ENCODE measurements at places on chromosomes 7 and 10.

- DNase-seq: no peak
These were observed 25.8 kb upstream of the EEPD1 start for GRCh38 chr7:36127075-36127740.

- no peak for DNase-seq
These were observed 29.6 kb downstream of the MINDY4 start for GRCh38 chr7:30800785-30801252.

DNA sequence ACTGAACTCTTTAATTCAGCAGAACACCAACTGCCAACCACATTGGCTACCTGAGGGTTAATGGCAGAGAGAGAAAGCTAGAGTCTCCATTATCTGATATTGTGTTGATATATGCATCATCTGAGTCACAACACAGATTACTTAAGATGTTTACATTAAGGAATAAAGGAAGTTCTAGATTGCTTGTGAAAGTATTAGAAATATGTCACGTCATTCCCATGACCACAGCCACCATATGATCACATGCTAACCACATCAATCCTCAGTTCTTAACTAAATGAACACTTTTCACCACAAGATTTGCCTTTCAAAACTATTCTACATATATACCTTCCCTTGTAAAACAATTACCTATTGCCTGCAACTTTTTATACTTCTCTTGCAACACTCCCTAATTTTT is 337.9 kb downstream of the FGFR2 start:
- DNase-seq: no peak

- DNase-seq: no peak
These were observed at the start of gene PDGFA for GRCh38 chr7:519484-520390. PDGFA (minus strand) TSS chr7:519846; CDS start chr7:519001, 845 bp downstream.

- DNase-seq: no peak
These were observed 64.6 kb downstream of the ALOX5 start for GRCh38 chr10:45438466-45439090.

- DNase-seq: no peak
These were observed 172.3 kb downstream of the CACNB2 start for GRCh38 chr10:18312374-18313139.

GRCh38 chr7:117848941-117849340 is 24.3 kb downstream of the CTTNBP2 start:
- no peak for DNase-seq

DNA sequence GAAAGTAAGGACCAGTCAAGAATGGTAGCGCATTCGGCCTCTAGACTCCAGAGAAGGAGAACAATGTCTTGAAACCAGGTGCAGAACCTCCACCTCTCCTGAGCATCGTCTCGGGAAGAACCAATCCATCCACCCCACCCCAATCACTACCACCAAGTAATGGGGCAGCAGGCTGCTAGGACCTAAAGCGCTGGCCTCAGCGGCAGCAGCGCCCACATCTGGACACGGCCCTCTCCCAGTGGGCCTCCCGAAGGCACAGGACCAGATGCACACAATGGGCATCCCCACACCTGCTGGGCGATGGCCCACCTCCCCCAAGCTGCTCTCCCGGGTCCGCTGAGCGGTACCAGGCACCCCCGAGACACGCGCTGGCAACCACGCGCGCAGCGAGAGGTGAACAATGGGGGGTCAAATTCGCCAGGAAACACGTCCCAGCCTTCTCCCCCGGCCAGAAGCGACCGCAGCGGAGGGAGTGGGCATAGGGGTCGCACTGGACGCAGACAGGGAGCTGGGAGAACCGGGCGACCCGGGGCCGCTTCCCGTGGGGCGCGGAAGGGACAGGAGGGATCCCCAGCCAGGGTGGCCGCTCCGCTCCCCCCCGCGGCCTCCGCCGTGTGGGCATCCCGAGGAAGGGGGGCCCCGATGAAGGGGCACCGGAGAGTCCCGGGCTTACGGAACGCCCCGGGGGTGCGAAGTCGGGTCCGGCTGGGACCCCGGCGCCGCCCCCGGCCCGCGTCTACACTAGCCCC is 506 bp downstream of the CTTNBP2 start:
- DNase-seq: no peak

GRCh38 chr10:14779001-14779651 is 4.4 kb upstream of the FAM107B start:
- DNase-seq: no peak

GRCh38 chr7:157043745-157044144 is 33.3 kb upstream of the MNX1 start:
- DNase-seq: no peak

- no peak for DNase-seq
These were observed 107.2 kb upstream of the TCF7L2 start for GRCh38 chr10:112842832-112843360.

GRCh38 chr10:121268363-121268762 is 329.9 kb downstream of the FGFR2 start:
- DNase-seq: no peak

DNA sequence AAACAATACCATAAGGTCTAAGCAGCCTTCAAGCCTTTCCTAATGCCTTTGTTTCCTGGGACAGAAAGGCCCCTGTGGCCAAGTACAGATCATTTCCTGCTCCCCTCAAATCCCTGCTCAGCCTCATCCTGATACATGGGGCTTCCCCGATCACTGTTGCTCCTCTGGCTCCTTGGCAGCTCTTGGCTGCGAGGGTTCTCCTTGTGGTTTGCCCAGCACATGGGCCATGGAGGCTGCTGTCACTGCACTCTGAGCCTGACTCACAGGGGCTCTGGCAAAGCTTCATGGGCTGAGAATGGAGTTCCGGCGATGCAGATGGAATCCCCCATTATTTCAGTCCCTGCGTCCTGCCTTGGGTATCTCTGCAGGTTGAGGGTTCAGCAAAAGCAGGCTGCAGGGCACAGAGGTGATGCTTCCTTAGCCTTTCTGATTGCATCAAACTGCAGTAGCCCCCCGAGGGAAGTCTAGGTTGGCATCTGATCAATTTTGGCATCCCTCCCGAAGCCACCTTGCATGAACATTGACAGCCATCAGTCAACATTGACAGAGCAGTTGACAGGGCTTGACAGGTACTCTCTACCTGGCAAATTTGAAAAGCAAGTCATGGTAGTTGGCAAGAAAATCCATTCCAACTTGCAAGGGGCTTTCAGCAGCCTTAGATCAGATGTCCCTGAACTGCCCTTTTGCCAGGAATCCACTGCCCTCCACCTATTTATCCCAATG is 168.6 kb downstream of the GFRA1 start:
- DNase-seq: no peak

GRCh38 chr7:73908123-73908611 is 47.2 kb downstream of the TMEM270 start:
- DNase-seq: no peak

DNA sequence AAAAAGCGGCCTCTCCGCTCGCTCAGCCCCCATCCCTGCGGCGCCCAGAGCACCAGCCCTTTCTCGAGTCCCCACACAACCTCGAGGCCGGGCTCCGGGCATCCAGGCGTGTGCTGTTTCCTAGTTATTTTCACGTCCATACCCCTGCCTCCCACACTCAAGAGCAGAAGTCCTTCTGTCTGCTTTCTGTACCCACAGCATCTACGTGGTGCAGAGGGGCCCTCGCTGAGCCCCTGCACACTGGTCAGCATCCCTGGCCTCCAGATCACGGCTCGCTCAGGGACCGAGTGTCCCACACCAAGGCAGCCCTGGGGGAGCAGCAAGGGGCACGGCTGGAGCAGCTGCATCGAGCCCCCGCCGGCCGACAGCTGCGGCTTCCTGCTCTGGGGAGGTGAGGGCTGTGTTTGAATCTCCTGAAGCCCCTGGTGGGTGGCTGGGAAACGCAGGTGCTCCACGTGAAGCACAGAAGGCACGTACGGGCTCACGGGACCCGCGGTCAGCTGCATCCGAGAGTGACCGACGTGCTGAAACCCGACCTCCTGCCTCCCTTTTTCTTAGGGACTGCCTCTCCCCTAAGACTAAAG is 333.1 kb downstream of the DNAJB6 start:
- no peak for DNase-seq

- DNase-seq: no peak
These were observed 58.5 kb downstream of the SLC18A2 start for GRCh38 chr10:117299435-117299834.

- no peak for DNase-seq
These were observed 108.0 kb downstream of the TCF7L2 start for GRCh38 chr10:113057948-113058522.

- no peak for DNase-seq
These were observed 68.1 kb upstream of the AOAH start for GRCh38 chr7:36792421-36792820.

- DNase-seq: no peak
These were observed 1.7 kb upstream of the TRIP6 start for GRCh38 chr7:100865372-100865911.

DNA sequence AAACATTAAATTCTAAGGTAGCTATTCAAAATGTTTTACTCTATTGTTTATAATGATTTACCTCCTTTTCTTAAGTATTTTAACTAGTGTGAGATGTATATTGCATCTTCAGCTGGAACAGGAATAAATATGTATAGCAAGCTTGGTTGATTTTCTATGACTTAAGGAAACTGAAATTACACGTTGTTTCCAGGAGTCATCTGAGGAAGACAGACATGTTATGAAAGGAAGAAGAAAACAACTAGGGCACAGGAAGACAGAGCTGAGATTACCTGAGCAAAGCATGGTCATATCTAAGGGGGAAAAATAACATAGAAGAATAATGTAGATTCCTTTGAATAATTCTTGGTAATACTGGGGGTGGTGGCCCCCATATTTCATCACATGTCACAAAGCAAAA is 210.9 kb upstream of the SEMA3E start:
- DNase-seq: no peak
